ENCODE measurements at places on chromosomes 12 and 14.

DNA sequence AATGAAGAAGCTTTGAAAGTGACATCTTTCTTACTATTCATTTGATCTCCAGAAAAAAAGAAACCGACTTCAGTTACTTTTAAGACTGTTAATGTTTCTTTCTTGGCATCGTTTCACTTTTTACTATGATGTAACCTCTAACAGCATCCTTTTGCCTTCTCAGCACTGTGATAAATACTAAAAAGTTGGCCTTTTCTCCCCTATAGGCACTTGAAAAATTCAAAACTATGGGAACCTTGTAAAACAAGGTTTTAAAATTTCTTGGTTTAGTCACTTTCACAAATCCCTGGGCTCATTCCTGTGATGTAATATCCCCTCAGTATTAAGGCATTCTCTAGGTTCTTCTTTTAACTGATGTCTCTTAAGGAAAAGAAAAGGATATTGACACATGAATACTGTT lies 281.8 kb downstream of the EGLN3 start:
- no peak for DNase-seq

DNA sequence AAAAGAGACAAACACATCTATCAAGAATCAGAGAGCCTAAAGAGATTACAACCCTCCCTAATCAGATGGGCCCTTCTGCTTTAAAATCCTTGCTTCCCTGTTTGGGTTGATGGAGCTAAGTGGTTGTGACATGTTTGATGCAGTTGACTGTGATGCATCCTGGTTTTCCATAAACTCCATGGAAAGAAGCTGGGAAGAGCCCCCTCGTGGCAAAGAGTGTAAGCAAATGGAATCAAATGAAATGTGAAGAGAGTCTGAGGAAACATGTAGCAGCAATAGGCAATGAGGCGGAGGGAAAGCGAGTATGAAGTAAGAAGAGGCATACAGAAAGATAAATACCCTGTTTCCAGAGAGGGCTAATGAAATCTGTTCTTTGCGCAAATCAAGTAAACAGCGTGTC lies 70.4 kb upstream of the SLCO1C1 start:
- DNase-seq: no peak

- no peak for DNase-seq
Observed at GRCh38 chr12:40034712-40035111, 71.2 kb downstream of the SLC2A13 start.

- DNase-seq: no peak
Observed at GRCh38 chr12:63150713-63151622, at the start of gene AVPR1A. Gene AVPR1A (minus strand): TSS chr12:63151201. CDS start chr12:63150836, 365 bp downstream.

DNA sequence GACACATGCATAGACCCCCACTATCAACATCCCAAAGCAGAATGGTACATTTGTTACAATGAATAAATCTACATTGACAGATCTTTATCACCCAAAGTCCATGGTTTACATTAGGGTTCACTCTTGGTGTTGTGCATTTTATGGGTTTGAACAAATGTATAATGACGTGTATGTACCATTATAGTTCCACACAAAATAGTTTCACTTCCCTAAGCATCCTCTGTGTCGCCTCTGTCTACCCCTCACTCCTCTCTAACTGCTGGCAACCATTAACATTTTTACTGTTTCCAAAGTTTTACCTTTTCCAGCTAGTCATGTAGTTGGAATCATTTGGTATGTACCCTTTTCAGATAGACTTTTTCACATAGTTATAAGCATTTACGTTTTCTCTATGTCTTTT lies 69.5 kb upstream of the LMO3 start:
- DNase-seq: no peak

DNA sequence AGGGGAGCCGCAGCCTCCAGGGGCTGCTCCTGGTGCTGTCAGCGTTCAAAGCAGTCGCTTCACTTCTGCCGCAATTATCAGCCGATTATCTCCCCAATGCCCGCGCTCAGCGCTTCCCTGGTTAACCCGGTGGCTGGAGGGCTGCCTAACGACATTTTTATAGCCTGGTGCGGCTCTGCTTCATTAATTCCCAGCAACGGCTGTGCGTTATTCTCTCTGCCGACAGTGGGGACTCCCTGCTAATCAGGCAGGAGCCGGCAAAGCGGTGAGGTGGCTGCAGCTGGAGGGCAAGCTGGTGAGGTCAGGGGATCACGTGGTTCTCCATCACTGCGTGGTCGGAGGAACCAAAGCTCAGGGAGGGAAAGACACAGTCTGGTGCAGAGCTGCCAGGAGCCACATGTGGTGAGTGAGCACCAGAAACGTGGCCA lies 62.9 kb downstream of the GLRX5 start:
- DNase-seq: no peak

GRCh38 chr12:13094367-13094766 lies 9.1 kb downstream of the GSG1 start:
- DNase-seq: no peak

- DNase-seq: no peak
Observed at GRCh38 chr14:38336298-38336697, 80.4 kb upstream of the CLEC14A start.

- no peak for DNase-seq
Observed at GRCh38 chr12:78183824-78184223, 353.1 kb downstream of the NAV3 start.

GRCh38 chr12:31300783-31301182 lies 25.2 kb downstream of the SINHCAF start:
- DNase-seq: no peak

GRCh38 chr14:64725261-64725815 lies 21.1 kb downstream of the PLEKHG3 start:
- DNase-seq: no peak

- DNase-seq: peak; percentile 11
Observed at GRCh38 chr12:68374307-68374982, 42.3 kb upstream of the MDM1 start.

DNA sequence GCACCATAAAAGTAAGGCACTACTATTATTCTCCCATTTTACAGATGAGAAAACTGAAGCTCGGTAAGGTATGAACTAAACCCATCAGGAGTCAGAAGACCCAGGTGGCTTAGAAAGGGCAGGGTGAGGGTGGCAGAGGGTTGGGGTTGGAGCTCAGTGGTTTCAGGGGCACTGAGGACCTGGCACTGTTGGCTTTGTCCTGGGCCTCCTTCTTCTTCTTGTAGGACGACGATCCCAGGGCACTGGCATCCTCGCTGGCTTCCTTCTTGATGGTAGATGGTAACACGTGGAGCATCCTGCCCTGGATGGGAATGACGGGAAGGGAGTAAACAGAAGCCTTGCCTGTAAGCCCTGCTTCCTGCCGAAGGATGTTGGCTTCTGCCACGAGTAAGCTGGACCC lies 19.9 kb downstream of the RBM19 start:
- no peak for DNase-seq

DNA sequence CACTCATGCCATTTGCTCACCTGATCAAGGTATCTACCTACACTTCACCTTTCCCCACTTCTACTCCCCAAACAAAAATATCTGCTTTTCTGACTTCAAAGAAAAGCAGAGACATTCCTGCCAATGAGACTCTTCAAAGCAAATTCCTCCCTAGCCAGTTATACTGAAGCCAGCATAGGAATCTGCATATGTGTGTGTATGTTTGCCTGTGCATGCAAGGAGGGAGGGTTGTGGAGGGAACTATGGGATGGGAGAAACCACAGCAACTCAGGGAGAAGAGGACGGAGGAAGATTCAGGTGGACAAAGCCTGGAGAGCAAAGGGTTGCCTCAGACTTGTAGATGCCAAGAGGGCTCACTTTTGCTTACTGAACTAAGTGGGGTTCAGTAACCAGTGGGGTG lies 26.4 kb upstream of the VDR start:
- DNase-seq: no peak

- DNase-seq: no peak
Observed at GRCh38 chr12:63777340-63777739, 2.4 kb upstream of the RXYLT1 start.

GRCh38 chr14:81221579-81222102 lies 882 bp upstream of the GTF2A1 start:
- DNase-seq: no peak

DNA sequence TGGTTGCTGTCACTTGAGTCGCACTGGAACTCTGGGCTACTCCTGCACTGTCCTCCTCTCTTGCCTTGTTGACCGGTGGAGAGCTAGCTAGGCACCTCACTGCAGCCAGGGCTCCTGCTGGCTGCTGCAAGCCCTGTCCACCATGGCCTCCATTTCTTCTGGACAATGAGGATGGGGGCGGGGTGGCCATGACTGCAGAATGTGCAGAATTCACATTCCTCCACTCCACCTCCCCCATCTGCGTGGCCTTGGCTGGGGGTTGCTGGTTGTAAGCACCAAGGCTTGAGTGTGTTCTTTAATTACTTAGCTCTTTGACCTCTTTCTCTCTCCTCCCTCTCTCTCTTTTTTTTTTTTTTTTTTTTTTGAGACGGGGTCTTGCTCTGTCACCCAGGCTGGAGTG lies 248.5 kb downstream of the PCNX1 start:
- DNase-seq: no peak

DNA sequence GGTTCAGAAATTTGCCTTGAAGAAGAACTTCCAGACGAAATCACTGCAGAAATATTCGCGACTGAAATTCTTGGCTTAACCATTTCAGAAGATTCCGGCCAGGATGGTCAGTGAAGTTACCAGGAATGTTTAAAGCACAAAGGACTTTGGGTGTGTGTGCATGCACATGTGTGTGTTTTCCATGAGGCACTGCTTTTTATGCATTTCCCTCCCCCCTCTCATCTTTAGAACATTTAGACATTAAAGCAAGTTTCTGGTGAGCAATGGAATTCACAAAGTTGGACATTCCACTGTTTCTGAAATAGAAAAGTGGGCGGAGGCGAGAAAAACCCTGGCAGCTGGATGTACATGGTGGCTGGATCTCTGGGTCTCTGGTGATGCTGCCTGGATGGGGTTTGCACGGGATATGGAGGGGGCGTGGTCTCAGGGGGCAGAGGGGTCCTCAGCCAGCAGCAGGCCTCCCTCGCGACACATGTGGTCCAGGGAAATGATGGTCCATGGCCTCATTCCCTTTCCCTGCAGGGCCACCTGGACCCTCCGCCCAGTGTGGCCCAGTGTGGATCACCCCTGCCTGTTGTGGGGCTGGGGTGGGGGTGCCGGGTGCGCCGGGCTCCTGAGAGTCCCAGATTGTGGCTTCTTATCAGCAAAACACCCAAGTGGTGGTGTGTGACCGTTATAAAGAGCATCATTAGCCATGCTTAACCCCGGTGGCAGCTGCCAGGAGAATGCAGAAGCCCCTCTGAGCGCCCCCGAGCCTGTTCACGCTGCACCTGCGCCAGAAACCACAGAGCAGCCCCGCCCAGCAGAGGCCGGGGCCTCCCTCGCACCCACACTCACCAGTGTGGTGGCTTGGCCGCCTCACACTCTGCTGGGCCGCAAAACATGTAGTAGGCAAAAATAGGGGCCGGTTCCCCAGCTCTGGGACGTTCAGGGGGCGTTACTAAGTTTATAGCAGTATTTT lies 17.8 kb upstream of the BCL7A start:
- DNase-seq: no peak

GRCh38 chr12:12954878-12955625 lies 3.1 kb upstream of the GPRC5D start:
- no peak for DNase-seq

DNA sequence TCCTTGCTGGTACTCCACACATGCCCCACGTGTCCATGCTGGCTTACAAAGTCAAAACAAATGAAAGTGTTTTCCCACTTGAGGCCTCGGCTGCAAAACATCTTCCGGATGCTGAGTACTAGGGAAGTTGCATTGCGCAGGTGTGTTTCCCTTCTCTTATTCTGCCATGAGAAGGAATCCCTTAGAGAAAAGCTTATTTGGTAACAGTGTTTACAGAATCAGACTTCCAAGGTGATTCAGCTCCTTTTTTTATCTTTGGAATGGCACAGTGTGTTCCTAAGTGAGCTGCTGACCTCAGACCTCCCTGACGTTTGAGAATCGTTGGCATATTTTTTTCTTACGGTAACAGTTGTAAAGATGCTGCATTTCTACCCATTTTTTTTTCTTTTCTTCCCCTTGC lies 211.3 kb downstream of the ESR2 start:
- DNase-seq: no peak

DNA sequence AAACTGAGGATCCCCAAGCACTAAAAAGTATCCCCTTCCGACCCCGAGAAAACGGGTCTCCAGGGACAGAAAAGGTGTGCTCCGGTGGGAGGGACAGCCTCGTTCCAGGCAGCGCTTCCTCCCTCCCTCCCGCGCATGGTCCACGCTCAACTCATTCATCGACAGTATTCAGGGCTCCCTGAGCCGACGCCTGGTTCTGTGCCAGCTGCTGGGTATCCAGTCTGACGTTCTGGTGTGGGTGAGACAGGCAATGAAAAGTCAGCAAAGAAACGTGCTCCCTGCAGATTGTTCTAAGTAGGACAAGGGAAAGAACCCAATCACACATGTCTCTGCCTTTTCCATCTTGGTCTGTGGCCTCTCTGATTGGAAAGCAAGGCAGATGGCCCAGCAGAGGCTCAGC lies 19.6 kb upstream of the SMOC1 start:
- DNase-seq: no peak

- no peak for DNase-seq
Observed at GRCh38 chr14:80615831-80616230, 325.7 kb downstream of the CEP128 start.

DNA sequence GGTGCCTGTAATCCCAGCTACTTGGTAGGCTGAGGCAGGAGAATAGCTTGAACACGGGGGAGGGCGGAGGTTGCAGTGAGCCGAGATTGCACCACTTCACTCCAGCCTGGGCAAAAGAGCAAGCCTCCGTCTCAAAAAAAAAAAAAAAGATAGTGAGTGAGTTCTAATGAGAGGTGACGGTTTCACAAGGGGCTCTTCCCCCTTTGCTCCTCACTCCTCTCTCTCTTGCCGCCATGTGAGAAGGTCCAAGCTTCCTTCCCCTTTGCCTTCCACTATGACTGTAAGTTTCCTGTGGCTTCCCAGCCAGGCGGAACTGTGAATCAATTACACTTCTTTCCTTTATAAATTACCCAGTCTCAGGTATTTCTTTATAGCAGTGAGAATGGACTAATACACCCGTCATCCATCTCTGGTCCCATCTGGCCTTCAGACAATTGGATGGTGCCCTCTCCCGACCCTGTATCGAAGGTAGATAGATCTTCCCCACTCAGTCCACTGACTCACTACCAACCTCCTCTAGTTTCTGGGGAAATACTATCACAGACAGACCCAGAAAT lies 27.0 kb upstream of the RCOR1 start:
- DNase-seq: no peak

DNA sequence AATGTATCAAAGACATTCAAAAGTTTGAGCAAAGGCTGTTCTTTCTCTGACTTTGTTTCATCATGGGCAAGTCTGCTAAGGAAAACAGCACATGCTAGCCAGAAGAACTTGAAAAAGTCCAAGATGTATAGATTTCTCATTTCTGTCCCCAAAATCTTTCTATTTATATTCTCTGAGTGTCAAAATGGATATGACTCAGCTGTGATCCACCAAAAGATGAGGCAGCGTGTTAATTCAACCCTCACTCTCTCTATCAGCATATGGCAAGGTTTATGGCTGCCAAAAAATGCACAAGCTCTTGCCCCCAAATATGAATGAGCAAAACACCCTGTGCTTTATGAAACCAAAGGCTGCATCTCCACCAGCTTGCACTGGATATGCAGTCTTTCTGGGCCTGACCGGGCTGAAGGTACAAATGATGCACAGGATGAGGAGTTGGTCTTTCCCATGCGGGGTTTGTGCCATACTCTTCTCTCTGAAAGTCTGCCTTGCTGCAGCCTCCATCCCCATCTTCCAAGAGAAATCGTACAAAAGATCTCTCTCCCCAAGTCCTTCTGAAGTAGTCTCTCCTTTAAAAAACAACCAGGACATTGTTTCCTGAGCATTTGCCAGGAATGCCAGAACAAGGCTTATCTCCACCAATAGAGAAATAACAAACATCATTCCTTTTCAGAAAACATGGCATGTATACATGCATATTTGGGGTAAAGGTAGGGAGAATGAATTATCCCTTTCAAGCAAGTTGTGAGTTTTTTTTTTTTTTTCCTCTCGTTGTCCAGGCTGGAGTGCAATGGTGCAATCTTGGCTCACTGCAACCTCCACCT lies 203.4 kb downstream of the TMX1 start:
- no peak for DNase-seq

Data from activated CD8-positive, alpha-beta memory T cell treated with anti-CD3 and anti-CD28 coated beads for 1 hour (primary cell).